ENCODE measurements at places on chromosomes 5 and 9.

GRCh38 chr5:169268019-169268418 is 32.9 kb downstream of the SLIT3 start:
- DNase-seq = no peak

DNA sequence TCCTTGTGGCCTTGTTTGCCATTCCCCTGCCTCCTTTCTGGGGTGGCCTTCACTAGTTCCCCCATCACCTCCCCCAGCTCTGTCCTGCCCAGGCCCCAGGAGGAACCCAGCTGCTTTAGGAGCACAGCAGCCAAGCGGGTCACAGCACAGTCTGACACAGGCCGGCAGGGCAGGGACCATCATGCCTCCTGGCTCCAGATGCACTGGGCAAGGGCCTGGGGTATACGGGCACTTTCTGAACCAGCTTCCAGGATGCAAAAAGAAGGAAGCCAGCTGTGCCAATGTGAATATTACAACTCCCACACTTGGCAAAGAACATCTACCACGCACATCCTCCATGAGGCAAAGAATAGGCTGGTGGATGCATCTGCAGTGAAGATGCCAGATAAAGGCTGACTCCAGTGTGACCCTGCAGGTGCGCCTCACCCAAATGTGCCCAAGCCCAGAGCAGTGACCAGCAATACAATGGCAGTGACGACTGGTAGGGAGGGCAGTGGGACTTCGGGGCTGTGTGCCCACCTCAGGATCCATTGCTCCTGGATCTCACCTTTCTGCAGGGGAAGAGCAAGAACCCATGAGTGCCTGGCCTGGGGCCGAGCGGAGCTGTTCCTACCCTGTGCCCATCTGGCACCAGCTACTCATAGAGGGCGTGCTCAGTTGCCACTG is 6.3 kb upstream of the IL3 start:
- DNase-seq = no peak

GRCh38 chr9:14056316-14056861 is 257.6 kb downstream of the NFIB start:
- DNase-seq = no peak

DNA sequence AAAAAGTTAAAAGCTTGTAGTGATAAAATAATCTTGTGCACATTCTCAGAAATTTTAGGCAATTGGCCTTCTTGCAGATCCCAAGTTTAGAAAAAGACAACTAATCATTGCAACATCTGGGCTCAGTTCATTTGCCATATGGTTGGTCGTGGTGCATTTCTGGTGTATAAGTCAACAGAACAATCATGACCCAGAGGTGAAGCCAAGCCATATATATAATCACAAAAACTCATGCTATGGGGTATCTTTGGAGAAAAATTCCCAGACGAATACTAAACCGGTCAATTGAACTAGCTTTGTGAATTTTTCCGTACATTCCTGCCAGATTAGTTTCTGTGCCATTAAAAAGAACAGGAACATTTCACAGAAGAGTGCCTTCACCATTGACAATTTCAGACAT is 50.3 kb downstream of the FYB1 start:
- no peak for DNase-seq

DNA sequence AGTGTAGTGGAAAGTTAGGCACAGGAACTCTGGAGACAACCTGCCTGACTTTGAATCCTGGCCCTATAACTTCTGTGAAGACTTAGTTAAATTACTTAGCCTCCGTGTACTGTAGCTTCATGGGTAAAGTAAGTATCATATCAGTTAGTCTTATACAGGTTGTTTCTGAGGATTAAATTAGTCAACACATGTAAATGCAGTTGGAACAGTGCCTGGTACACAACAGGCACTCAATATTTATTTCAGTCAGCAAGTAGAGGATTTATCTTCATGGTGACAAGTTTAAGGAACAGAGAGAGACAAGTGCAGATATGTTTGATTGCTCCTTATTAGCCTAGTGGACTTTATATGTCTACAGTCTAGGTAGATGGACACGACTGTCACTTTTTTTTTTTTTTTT is 2.7 kb downstream of the TSLP start:
- DNase-seq = no peak

GRCh38 chr9:5760338-5760737 is 72.6 kb downstream of the ERMP1 start:
- DNase-seq = no peak

DNA sequence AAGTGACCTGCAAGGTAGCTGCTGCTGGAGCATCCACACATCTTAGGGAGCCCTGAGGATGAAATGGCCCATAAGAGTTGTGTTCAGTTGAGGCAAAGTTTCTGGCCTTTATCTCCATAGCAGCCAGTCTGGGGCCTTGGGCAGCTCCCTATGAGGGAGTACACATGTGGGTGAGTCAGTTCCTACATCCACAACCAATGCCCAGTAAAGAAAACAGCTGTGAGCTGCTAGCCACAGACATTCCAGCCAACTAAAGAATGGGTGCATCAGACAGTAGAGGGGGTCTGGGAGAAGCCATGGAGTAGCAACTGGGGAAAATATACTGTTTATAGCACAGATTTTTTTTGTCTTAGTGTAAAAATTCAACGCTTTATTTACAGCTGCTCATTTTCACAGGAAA is 720.7 kb downstream of the TLE1 start:
- DNase-seq = peak; percentile 31

- no peak for DNase-seq
Measured at GRCh38 chr9:91148306-91148705, 213.4 kb downstream of the AUH start.

DNA sequence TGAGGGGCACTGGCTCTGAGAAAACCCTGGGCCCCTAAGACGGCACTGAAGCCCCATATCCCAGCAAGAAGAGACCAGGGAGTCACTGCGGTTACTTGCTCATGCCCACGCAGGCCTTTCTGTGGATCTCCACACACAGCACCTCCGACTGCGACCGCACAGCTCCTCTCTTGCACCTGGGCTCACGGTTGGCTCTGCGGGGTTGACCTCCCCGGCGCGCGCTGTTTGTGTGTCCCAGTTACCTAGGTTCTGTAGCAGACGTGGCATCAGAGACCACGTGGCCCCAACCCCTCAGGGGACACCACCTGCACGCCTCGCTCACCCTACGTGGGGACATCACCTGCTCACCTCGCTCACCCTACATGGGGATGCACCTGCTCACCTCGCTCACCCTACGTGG is 12.7 kb downstream of the LPCAT1 start:
- DNase-seq = no peak

GRCh38 chr5:131965826-131966415 is 20.5 kb upstream of the MEIKIN start:
- no peak for DNase-seq

GRCh38 chr9:6634444-6634843 is 11.1 kb downstream of the GLDC start:
- DNase-seq = no peak

DNA sequence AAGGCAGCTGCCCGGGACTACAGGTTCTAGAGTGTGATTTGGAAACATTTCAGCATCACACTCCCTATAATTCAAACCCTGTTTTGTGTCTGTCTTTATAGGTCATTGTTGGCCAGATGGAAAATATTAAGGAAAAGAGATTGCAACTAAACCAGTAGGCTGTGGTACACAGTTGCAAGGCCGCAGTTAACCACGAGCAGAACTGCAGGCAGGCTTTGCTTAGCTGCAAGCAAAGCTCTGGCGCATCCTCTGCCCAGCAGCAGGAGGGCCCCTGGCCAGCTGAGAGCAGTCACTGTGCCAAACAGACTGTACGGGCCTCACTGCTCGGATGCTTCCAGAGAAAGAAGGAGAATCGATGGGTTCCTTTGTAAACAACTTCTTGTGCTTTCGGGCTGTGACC is 204.5 kb downstream of the DENND1A start:
- no peak for DNase-seq

GRCh38 chr5:153592081-153592480 is 101.6 kb downstream of the GRIA1 start:
- no peak for DNase-seq

- DNase-seq = no peak
Measured at GRCh38 chr9:24708814-24709213, 163.1 kb upstream of the IZUMO3 start.

DNA sequence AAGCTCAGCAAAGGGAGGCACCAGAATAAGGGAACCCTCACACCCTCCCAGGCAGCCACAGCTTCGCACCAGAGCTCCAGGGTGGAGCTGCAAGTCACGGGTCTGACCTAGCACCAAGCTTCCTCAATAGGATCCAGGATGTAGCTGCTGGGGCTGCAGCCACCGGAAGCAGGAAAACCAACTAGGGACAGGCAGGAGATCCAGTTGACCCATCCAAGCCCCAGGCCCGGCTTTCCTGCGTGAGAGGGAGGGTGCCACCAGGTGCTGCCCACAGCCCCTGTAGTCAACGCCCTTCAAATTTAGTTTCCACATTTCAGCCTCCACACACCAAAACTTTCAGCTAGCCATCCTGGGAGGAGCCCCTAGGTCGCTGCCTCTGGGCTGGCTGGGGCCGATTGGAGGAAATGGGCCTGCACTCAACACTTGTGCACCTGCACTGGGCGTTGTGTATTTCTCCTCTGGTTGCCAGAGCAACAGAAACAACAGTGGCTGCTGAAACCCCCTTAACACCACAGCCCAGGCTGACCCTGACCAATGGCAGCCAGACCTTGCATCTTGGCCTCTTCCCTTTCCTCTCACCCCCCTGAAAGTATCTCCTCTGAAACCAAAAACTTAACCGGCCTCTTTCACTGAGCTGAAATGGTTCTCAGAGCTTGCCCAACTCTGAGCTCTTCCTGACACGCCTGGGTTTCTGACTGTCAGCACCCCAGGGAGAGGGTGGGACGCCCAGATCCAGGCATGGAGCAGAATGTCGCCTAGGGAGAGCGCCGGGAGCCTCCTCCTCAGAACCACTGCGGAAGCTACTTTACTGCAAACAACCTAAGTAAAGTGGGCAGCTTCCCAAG is 226.5 kb upstream of the MAP3K1 start:
- DNase-seq = no peak

- no peak for DNase-seq
Measured at GRCh38 chr9:79807971-79808370, 236.2 kb downstream of the TLE4 start.

- no peak for DNase-seq
Measured at GRCh38 chr9:77531400-77531799, 116.7 kb downstream of the GNA14 start.

- no peak for DNase-seq
Measured at GRCh38 chr9:124263800-124264426, 6.2 kb downstream of the NEK6 start.

- no peak for DNase-seq
Measured at GRCh38 chr9:124818431-124819281, 34.6 kb upstream of the WDR38 start.

DNA sequence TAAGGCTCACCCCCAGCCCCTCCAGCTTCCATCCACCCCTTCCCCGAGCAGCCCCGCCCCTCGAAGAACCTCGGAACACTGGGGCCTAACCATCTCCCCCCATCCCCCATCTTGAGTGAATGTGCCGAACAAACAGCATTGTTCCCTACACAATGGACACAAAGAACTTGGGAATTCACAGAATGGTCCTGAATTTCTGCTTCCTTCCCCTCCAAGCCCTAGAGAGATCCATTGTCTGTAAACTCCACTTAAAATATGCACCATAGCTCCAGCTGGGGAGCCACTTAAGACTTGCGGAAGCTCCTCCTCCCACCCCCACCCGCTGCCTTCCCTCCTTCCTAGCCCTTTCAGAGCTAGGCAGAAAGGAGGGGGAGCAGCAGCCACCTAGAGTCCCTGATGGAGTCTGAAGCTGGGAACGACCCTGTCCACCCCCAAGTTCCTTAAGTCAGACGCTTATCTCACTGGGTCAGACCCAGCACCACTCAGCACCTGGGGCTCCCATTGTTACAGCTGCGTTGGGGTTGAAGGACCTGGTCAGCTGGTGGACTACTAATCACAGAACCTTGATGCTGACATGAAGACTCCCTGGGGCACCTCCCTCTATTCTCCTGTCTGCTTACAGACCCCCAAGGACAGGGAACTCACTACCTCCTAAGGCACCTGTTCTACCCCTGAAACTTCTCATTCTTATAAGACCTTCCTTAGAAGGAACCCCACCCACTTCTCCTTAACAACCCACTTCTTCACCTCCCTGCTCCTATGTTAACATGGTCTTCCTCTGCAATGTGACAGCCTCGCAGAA is 61.4 kb downstream of the PCDH1 start:
- DNase-seq = no peak

DNA sequence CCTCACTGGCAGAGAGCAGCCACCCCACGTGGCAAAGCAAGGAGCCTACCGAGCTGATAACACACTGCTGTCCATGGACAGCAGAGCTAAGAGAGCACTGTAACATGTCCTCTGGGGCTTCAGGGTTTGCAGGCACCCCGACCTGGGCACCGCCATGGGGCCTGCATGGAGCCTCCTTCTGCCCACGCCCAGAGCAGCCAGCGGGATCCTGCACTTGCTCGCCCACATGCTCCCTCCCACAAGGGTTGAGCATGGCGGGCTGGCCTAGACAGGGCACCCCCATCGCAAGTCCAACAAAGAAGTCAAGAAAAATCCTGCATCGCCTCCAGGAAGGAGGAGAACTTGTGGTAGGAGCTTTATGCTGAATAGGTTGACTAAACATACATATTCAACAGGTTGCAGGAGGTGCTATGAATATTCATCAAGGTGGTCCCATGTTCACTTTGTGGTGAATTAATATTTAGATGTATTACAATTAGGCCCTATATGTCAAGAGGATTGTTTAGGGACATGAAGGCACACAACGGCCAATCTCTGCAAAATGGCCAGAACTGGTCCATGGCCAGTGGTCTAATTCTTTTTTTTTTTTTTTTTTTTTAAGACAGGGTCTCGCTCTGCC is 3.8 kb upstream of the MIGA2 start:
- no peak for DNase-seq

DNA sequence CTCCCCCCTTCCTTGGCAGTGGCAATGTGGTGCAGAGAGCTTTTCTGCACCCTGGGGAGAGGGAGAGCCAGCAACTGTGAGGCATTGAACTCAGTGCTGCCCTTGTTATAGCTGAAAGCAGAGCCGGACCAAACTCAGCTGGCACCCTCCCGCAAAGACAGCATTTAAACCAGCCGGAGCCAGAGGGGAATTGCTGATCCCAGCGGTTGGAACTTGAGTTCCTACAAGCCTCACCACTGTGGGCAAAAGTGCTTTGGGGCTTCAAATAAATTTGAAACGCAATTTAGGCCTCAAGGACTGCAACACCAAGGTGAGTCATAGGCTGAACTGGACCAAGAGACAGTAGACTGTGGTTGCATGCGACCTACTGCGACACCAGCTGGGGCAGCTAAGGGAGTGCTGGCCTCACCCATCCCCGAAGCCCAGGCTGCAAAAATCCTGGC is 207.6 kb upstream of the CDKN2B start:
- DNase-seq = no peak
